Activated T-helper 1 cell treated with anti-CD3 and anti-CD28 coated beads, Interleukin-2, amount 50 U/mL, for 16 hours (primary cell): ENCODE measurements at places on chromosomes 13 and 19.

DNA sequence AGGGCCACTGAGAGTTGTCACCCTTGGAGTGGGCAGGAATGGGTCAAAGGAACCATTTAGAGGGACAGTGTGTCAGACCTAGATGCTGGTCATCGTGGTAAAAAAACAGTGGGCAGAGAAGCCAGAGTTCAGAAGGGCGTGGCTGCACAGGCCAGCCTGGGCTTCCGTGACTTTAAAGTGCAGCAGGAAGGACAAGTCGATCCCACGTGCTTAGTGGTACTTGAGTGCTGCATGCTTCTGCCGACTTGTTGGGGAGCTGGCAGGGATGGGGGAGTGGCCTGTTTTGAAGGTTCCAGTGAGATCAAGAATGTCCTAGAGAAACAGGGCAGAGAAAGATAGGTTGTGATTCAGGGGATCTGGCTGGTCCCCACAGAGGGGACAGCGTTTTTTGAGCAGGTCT is 17.0 kb downstream of the LYL1 start:
- DNase-seq, result no peak

- no peak for DNase-seq
These were observed 12.7 kb downstream of the LSM14A start for GRCh38 chr19:34184880-34185491.

- no peak for DNase-seq
These were observed 309.8 kb downstream of the OXGR1 start for GRCh38 chr13:96684469-96684868.

GRCh38 chr19:5686647-5687359 is 3.3 kb upstream of the RPL36 start:
- DNase-seq, result peak; percentile 89

GRCh38 chr19:19568802-19569756 is 31.0 kb downstream of the CILP2 start:
- DNase-seq, result no peak

- no peak for DNase-seq
These were observed 43.2 kb downstream of the SUGT1 start for GRCh38 chr13:52695856-52696255.

DNA sequence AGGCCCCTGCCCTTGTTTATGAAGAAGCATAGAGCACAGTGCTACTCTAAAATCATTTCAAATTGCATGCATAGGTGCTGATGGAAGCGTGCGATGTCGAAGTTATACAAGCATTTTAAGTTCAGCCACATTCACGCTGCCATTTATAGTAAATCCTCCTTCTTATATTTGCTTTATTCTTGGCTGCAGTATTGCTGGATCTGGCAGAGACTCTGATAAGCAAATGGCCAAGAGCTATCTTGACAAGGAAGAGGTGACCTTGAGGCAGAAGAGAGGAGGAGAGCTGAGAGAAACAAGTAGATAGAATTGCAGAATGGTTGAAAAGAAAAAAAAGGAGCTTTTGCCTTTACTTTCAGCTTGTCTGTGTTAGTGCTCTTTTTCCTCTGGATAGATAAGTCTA is 18.9 kb upstream of the MYO16 start:
- no peak for DNase-seq

DNA sequence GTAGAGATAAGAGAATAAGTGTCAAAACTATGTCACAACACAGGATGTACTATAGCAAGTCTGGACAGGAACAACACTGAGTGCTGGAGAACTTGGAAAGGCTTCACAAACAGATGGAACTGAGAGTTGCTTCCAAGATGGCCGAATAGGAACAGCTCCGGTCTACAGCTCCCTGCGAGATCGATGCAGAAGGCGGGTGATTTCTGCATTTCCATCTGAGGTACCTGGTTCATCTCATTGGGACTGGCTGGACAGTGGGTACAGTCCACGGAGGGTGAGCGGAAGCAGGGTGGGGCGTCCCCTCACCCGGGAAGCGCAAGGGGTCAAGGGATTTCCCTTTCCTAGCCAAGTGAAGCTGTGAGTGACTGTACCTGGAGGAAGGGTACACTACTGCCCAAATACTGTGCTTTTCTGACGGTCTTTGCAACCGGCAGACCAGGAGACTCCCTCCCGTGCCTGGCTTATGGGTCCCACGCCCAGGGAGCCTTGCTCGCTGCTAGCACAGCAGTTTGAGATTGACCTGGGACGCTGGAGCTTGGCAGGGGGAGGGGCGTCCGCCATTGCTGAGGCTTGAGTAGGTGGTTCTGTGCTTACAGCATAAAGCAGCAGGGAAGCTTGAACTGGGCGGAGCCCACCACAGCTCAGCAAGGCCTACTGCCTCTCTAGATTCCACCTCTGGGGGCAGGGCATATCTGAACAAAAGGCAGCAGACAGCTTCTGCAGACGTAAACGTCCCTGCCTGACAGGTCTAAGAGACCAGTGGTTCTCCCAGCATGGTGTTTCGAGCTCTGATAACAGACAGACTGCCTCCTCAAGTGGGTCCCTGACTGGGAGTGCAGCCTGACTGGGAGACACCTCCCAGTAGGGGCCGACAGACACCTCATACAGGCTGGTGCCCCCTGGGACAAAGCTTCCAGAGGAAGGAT is 46.0 kb downstream of the USP12 start:
- DNase-seq, result no peak

GRCh38 chr13:85498774-85499173 is 300.4 kb downstream of the SLITRK6 start:
- no peak for DNase-seq

DNA sequence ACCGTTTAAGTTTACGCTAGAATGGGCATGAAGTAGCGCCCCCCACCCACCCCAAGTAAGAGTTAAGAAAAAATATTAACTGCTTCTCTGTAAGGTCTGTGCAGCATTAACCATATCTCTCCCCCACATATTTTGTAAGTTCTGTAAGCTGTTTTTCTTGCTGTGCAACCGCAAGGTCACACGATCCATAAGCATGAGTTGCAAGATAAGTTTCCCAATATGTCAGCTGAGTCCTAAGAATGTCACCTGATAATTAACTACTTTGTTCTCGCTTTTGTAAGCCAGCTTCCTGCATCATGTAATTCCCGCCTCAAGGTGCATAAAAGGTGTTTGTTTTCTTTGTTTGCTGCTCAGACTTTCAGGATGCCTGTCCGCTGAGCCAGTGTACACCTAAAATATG is 187.0 kb downstream of the MYO16 start:
- no peak for DNase-seq

DNA sequence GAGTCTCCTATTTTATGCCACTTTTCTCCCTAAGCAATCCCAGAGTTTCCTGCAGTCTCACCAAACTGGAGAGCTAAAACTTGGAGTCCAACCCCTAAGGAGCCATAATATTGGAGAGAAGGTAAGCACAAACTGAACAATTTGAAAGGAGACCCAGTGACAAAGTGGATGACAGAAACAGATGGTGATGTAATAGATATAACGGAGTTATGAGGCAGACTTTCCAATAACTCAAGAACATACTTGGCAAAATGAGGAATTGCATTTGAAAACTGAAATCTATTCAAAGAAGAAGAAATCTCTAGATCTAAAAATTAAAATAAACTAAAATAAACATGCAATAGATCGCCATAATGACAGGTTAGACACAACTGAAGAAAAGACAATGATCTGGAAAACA is 200.9 kb upstream of the MIR17HG start:
- no peak for DNase-seq

DNA sequence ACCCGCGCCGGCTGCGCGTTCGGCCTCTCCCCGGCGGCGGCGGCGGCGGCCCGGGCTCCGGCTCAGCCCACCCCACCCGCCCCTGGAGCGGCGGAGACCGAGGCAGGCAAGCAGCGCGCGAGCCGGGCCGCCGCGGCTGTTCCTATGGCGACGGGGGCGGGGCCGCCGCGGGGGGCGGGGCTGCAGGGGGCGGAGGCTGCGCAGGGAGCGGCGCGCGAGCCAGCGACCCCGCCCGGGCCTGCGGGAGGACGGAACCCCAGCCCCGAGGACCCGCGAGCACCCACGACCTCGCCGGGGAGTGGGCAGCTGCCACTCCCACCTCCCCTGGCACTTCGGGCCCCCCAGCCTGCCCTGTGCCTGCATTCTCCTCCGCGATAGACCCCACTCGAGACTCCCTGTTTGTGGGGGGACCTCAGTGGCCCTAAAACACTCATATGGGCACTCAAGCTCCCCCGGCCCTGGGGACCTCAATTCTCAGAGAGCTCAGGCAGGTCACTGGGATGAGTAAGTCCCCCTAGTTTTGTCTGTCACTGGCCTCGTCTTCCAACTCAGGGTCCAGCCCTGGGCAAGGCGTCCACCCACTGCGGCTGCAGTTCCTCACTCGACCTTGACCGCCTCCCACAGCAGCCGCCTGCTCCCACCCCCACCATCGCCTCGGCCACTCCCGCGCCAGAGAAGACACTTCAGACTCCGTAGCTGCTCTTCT is at the start of gene CTXN1:
Gene CTXN1, minus strand, starts transcription at position 115 of the 706 bp plus-strand sequence. CDS start 597 bp downstream, outside the sequence.
- peak; percentile 65 for DNase-seq

- DNase-seq, result no peak
These were observed 287.4 kb upstream of the NBEA start for GRCh38 chr13:34654647-34655046.

DNA sequence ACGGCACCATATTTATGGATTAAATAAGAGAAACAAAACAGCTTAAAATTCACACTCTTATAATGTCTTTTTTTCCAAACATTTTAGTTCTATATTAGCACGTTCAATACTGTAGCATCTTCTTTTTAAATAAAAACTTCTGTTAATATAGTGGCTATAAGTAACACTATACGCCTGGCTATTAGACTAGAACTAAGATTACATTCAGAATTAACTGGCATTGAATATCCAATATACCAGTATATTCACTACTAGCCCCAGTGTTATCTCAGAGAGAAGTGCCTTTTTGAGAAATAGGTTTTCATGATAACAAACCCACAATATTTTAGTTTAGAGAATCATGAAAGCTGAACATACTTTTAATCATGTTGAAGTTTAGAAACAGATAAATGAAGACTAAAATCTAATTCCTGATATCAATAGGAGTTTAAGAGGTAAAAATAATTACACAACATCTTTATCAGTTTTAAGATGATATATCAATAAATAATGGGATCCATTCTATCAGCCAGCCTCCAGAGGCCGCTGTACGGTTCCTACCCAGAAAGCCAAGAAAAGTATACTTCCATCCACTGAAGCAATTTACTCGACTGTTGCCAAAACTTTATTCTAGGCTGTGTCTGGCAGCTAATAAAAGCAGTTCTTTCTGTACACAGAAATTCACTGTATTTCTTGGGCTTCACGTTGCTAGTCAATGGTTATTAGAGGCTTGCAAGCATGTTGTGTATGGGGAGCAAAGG is 1113.4 kb upstream of the MIR17HG start:
- DNase-seq, result no peak

DNA sequence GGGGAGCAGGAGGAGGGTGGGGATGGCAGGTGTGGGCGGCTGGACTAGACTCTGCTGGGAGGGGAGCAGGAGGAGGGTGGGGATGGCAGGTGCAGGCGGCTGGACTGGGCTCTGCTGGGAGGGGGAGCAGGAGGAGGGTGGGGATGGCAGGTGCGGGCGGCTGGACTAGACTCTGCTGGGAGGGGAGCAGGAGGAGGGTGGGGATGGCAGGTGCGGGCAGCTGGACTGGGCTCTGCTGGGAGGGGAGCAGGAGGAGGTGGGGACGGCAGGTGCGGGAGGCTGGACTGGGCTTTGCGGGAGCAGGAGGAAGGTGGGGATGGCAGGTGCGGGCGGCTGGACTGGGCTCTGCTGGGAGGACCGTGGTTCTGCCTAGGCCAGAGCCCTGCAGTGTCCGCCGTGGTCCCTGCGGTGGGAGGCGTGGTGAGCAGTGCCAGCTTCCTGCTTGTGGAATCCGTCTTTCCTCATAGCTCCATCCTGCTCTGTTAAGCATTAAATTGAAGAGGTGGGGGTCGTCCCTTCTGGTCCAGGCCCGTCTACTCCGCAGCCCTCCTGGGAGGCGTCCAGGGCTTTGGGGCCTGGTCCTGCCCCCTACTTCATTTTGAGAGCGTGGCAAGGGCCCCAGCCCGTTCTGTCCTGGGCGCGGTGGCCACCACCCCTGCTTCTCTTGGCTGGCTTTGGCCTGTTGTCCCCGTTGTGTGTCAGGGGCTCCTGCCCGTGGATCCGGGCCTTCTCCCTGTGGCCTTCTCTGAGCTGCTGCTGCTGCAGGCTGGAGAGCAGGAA is 4.7 kb downstream of the SPPL2B start:
- DNase-seq, result no peak

DNA sequence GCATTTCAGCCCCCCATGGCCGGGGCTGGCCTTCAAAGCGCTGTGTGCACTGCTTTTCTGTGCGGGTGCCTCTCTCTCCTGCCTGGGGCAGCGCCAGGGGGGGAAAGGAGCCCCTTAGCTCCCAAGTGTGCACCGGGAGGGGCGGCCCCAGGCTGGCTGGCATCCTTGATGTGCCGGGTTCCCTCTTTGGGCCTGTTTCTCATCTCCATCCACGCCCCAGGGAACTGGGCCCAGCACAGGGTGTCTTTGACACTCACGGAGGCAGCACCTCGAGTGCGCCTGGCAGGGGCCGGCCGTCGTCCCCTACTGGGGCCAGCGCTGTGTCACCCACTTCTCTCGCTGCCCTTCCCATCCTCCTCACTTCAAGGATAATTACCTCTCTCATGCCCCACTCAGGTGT is 324.3 kb downstream of the TEX29 start:
- no peak for DNase-seq

GRCh38 chr13:30861836-30862467 is 44.1 kb upstream of the MEDAG start:
- no peak for DNase-seq

- no peak for DNase-seq
These were observed 575.2 kb downstream of the MYO16 start for GRCh38 chr13:109204657-109205056.

- no peak for DNase-seq
These were observed 9.9 kb downstream of the PALM3 start for GRCh38 chr19:14051980-14052379.

DNA sequence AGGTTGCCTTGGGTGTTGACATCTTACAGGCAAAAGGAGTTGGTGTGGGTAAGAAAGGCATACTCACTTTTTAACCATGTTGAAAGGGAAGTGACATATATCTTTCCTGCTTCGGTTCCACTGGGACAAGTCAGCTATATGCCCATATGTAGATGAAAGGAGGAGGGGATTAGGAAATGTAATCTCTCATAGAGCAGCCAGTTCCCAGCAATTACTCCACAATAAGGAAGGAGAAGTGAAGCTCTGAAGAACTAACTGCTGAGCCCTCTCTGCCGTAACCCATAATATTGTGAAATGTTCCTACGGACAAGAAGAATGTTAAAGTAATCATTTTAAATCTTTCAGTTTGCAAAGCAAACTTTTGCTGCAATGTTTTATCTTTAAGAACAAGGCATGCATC is 82.2 kb downstream of the EDNRB start:
- no peak for DNase-seq

GRCh38 chr19:47542030-47542475 is 27.2 kb upstream of the NAPA start:
- DNase-seq, result no peak

DNA sequence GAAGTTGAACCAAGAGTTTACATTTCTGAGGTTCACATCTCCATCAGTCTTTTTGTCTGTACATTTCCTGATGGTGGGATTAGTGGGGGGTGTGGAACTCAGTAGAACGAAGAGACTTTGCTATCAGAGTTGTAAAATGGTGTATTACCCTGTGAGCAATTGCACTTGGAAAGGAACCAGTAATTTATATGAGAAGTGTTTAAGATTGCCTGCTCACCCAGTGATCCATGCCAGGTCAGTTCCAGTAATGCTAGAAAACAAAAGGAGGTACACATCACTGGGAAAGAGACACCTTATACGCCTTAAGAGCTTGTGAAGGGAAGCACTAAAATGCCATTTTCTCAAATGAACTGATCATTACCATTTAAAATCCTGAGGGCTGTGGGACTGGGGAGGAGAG is 7.5 kb upstream of the DACH1 start:
- no peak for DNase-seq

GRCh38 chr13:112071723-112072533 is 5.0 kb downstream of the SOX1 start:
- no peak for DNase-seq

GRCh38 chr13:72559716-72560115 is 167.7 kb downstream of the MZT1 start:
- no peak for DNase-seq
